Activated CD4-positive, alpha-beta T cell treated with anti-CD3 and anti-CD28 coated beads for 36 hours (primary cell): ENCODE measurements at places on chromosomes 5 and 9. TPM values are rescaled to one million over a fixed set of nuclear protein-coding genes. Genes with fewer than 3 reads are reported as not detected.
A peak's percentile ranks its signal among the peaks of the same experiment; 100 is the strongest.

DNA sequence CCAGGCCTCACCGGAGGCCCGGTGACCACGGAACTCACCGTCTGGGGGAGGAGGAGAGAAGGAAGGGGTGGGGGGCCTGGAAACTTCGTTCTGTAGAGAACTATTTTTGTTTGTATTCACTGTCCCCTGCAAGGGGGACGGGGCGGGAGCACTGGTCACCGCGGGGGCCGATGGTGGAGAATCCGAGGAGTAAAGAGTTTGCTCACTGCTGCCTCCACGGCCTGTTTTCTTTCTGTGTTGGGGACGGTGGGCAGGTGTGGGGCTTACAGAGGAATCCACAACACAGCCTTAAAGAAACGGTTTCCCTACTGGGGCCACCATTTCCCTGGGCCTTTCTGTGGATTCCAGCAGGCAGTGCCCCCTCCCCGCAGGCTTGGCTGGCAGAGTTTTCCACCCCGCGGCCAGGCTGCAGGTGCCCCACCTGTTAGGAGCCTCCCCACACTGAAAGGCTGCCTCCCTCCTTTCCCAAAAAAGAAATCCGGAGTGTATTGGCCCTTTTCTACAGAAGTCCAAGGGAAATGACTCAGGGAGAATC is 80.8 kb downstream of the NTNG2 start:
- DNase-seq: peak; percentile 29

DNA sequence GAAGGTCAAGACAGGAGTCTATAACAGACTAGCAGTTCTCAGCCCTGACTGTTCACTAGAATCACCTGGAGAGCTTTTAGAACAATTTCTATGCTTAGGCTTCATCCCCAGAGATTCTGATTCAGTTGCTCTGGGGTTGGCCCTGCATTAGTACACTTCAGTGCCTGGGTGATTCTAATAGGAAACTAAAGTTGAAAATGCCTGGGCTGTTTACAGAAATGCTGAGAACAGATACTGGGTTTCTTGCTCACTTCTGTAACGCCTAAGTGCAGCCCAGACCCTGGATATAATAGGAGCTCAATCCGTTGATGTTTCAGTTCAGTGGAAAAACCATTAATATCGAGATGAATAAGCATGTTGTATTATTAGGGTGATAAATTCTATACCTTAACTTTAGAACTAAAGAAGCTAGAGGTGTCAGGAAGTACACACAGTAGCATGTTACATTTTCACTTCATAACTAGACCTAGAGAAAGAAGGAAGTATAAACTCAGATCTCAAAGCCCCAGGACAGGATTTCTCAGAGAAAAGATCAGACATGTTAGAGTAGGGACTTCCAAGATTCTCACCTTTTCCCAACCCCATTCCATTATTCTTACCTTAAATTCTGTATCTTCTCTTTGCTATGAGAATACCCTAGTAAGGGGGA is 20.4 kb downstream of the HAVCR2 start:
- DNase-seq: no peak

The CMYA5 gene
- 0.21 TPM for total RNA-seq

DNA sequence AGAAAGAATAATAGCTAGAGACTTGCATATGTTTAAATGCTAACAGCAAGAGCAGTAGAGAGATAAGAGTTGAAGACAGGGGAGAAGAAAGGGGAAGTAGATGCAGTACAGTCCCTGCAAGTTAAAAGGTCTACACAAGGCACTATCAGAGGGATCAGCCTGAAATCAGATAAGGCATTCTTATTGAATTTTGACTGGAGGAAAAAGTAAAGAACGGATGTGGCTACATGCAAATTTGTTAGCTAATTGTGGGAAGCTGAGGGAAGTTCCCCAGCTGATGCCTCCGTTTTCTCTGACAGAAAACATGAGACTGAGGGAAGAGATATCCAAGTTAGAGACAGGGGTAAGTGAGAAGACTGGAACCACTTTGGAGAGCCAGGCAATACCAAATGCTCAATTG is 12.9 kb upstream of the RHOBTB3 start:
- peak; percentile 51 for DNase-seq

DNA sequence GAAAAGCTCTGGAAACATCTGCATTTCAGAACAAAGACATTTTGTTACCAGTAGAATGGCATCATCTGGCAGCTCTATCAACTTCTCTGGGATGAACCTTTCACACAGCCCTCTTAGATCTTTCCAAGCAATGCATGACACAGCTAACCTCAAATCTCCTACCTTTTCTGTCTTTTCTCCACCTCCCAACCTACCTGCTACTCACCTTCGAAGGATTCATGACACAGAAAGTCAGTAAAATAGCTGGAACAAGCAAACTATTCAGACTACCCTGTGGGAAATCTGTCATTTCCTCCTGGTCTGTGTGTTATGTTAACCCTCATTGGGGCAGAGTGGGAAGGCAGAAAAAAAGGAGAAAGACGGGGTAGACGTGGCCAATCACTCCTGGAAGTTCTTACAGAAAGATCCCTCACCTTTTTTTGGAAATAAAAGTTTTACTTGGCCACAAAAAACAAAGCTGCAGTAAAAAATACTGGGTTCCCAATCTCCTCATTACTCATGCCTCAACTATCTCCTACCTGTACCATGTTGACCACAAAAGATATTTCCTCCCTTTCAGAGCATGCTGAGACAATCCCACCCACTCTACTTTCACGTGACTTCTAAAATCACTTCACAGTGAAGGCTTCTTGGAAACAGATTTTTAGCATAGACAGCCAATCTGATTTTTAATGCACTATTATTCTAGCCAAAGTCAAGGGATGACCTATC is 362.1 kb upstream of the RFX3 start:
- no peak for DNase-seq
